ENCODE measurements at places on chromosomes 3 and 15. TPM values are rescaled to one million over a fixed set of nuclear protein-coding genes. Genes with fewer than 3 reads are reported as not detected.
A peak's percentile ranks its signal among the peaks of the same experiment; 100 is the strongest.

PRSS50 gene
- total RNA-seq = not detected

LRRC49 gene
- total RNA-seq = 10.0 TPM

SAMD7 gene
- not detected for total RNA-seq

ASB14 gene
- total RNA-seq = not detected

CDV3 gene
- total RNA-seq = 118 TPM

- peak; percentile 32 for DNase-seq
Observed at GRCh38 chr15:56244038-56244810, 545 bp upstream of the RFX7 start.

- DNase-seq = no peak
Observed at GRCh38 chr15:89139613-89140499, 51.6 kb downstream of the ABHD2 start.

DNA sequence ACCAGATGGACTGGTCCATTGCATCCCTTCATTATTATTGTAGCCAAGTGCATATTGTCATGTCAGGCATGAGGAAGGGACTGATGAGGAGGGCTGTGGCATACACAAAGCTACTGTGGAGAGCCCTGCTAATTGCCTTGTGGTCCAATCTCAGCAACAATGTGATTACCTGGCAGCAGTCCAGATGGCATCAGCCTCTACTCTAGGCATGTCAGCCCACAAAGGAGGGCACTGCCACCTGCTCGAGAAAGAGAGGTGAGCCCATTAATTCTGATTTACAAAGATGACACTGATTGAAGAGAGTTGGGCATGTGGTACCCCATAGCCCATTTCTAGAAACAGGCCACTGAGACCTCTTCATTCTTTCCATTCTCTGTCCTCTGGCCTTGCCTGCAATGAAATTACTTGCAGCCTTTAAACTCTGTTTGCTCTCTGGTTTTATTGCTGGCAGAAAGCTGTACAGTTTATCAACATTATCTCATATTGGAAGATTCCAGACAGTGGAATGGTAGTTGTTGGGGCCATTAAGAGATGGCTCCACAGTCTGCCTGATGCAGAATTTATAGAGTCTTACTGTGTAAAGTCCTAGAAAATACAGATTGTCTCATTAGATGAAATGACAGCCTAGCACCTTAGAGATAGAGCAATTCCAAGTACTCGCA is 307.7 kb downstream of the ARPP21 start:
- no peak for DNase-seq
